ENCODE measurements at places on chromosomes 6 and 20.

GRCh38 chr20:40996326-40996725 is 32.3 kb upstream of the TOP1 start:
- no peak for DNase-seq

- no peak for DNase-seq
Observed at GRCh38 chr6:16383607-16384206, 145.3 kb downstream of the GMPR start.

DNA sequence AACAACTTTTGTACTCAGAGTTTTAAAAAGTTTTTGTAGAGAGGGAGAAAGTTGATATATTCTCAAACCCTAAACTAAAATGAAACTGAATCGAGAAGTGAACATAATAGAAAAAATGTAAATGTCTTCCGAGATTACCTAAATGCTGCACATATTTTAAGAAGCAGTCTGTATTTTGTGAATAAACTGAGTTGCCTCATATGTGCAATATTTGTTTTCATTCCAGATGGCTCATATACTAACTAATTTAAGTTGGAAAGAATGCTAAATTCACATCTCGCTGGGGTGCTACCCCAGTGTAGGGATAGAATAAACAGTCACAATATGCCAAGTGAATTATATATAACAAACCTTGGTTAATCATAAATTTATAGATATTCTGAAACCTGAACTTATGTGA is 285.9 kb upstream of the THEMIS start:
- no peak for DNase-seq

DNA sequence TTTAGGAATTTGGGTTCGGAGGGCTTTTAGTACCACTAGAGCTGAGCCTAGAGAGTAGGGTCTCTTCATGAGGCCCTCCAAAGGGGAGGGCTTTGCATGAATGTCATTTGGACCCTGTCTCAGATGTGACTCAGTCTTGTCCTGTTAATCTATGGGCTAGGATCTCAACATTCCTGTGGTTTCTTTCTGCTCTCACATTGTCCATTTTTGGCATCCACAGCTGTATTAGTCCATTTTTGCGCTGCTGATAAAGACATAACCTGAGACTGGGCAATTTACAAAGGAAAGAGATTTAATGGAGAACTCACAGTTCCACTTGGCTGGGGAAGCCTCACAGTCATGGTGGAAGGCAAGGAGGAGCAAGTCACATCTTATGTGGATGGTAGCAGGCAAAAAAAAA is 61.0 kb downstream of the CRYBG1 start:
- no peak for DNase-seq

DNA sequence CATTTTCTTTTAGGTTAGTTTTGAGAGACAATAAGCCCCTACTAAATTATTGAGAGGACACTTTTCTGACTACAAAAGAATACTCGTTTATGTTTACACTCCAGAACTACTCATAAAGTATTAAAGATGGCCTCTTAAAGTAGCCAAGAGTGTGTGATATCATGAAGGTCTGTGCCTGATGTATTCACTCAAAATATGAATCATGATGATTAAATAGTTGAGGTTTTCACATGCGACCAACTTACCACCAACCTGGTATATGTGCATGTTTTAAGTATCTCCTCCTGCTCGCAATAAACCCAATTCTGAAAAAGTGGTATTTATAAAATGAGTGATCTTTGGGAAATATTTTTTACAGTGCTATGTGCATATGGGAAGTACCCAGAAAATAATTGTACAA is 43.9 kb downstream of the IL20RA start:
- DNase-seq: no peak

- DNase-seq: no peak
Observed at GRCh38 chr6:113697632-113698410, 159.3 kb upstream of the MARCKS start.

DNA sequence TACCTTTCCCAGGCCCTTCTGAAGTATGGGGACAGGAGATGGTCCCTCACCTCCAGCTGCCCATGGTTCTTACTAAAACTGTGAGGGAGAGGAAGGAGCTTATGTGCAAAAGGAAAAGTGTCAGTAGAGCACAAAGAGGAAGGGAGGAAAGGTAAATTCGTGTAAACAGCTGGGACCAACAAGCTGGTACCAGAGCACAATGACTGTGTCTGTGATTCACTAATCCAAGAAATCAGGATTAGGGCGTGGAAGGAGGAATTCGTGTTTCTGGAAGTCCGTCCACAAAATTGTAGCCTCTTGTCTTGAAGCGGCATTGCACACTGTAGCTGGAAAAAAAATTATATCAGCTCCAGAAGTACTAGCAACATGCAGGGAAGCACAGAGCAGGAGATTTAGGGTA is 129.0 kb upstream of the RREB1 start:
- no peak for DNase-seq
